ENCODE measurements at places on chromosomes 11 and 22. TPM values are rescaled to one million over a fixed set of nuclear protein-coding genes. Genes with fewer than 3 reads are reported as not detected.

Gene KCNK7
- 1.4 TPM for polyA plus RNA-seq

Gene FJX1
- polyA plus RNA-seq: 6.0 TPM

Gene C1QTNF6
- polyA plus RNA-seq: 14.8 TPM

DNA sequence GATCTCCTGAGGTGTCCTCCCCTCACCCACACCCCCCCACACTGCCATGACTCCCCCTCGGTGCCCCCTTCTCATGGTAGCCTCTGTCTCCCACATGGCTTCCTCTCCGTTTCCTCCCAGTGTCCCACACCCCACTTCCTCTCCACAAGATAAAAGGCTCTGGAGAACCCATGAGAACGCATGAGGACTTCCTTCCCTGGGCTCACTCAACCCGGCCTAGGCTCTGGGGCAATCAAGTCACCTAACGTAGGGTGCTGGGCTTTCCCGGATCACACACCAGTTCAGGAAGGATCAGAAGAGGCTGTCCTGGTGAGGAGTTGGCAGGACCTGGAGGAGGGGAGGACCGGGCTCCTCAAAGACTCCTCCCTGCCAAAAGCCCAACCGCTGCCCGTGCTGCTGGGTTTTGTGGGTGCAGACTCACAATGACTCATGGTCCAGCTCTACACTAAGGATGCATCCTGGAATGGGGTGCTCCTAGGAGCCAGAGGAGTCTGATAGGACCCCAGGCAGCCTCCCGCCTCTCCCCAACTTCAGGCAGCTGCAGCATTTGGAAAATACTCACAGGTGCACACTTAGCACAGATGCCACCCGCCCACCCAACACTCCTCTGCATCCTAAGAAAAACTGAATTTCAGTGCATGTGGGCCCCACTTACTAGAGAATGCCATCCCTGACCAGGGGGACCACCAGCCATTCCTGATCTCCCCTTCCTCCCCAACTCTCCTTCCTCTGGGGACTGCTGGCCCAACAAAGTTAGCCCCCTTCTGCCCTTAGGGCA is 21.0 kb downstream of the SLC22A12 start:
- no peak for DNase-seq
